ENCODE measurements at places on chromosomes 5 and 9.

GRCh38 chr5:86029308-86029707 is 588.4 kb upstream of the COX7C start:
- no peak overlapping the region for H3K4me3 ChIP-seq
- DNase-seq: no peak
- no peaks in the 10 kb centered on the region for H3K27me3 ChIP-seq

DNA sequence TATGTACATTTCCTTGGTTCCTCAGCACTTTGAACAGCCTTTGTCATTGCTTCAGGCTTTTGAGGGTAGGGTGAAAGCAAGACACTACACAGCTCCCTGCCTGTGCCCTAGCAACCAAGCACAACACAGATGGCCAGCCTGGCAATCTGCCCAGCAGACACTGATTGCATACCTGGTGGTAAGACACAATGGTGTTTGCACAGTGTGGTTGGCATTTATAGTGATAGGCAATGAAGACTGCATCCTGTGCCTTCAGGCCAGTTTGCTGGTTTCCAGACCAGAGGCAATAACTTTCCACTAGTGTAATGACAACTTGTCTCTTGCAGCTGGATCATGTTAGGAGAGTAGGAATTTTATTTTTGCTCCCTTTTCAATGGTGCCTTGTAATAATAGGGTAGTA is 144.5 kb upstream of the TNC start:
- H3K27me3 ChIP-seq: no peaks in the 10 kb centered on the region
- H3K4me3 ChIP-seq: no peak overlapping the region
- no peaks in the 10 kb centered on the region for H3K36me3 ChIP-seq
- DNase-seq: no peak

DNA sequence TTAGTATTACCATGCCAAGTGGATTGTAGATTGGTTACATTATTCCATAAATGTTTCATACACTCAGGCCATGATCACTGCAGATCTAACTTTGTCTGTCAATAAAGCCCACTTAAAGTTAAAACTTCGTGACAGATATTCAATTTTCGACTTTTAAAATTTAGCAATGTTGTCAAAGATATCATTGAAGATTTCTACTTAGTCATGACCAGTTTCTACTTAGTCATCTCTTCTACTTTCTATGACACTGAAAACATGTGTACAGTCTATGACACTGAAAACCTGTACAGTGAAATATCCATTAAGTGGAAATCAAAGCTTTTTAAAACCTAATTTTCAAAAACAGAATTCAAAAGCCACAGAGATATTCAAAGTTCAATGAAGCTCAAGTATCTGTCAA is 258.2 kb downstream of the MCTP1 start:
- H3K36me3 ChIP-seq: no peaks in the 10 kb centered on the region
- no peaks in the 10 kb centered on the region for H3K27me3 ChIP-seq
- H3K4me1 ChIP-seq: no peaks in the 10 kb centered on the region
- no peak overlapping the region for H3K4me3 ChIP-seq

GRCh38 chr9:114386361-114386885 is 1.4 kb downstream of the AKNA start:
- peak overlapping the region; percentile 89 for H3K27ac ChIP-seq
- DNase-seq: no peak
- H3K4me3 ChIP-seq: peak overlapping the region; percentile 67
- peaks cover 85% of the 10 kb centered on the region for H3K4me1 ChIP-seq

- peaks cover 16% of the 10 kb centered on the region for H3K4me1 ChIP-seq
- DNase-seq: no peak
- no peaks in the 10 kb centered on the region for H3K27me3 ChIP-seq
- H3K4me3 ChIP-seq: no peak overlapping the region
- H3K27ac ChIP-seq: no peak overlapping the region
Measured at GRCh38 chr9:2083479-2083878, 68.3 kb downstream of the SMARCA2 start.

DNA sequence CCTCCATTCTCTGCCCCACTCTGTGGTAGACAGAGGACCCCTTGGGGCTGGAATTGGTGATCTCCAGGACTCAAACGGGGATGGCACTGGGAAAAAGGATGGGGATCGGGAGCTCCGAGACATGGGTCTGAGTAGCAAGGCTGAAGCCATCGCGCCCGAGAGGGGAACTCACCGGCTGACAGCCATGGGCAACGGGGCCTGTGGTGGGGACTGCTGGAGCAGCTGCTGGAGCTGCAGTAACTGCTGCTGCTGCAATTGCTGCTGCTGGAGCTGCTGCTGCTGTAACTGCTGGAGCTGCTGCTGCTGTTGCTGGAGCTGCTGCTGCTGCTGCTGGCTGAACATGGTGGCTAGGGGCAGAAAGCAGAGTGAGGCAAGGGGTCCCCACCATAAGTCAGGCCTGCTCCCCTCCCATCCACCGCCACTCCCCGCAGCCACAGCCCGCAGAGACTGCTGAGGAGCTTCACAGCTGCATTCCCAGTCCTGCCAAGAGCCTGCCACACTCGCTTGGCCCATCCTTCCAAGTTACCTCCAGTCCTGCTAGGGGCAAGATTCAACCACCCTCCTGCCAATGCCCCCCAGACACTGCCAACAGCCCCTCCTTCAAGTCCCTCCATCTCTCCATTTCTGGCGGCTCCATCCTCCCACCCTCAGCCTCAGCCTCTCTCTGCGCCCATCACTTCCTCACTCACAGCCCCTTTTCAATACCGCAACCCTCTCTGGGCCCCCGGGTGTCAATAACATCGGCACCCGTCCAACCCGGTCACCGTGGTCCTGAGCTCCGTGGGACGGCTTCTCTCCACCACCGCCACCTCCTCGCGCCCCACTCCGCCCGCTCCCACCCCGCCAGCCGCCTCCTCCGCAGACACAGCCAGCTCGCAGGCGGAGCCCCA is 611 bp downstream of the CIZ1 start:
- H3K4me1 ChIP-seq: peaks cover 23% of the 10 kb centered on the region
- no peaks in the 10 kb centered on the region for H3K27me3 ChIP-seq
- H3K36me3 ChIP-seq: peaks cover 34% of the 10 kb centered on the region
- no peak for DNase-seq

GRCh38 chr9:899440-900184 is 58.1 kb downstream of the DMRT1 start:
- H3K4me1 ChIP-seq: no peaks in the 10 kb centered on the region
- DNase-seq: no peak
- H3K27ac ChIP-seq: no peak overlapping the region

DNA sequence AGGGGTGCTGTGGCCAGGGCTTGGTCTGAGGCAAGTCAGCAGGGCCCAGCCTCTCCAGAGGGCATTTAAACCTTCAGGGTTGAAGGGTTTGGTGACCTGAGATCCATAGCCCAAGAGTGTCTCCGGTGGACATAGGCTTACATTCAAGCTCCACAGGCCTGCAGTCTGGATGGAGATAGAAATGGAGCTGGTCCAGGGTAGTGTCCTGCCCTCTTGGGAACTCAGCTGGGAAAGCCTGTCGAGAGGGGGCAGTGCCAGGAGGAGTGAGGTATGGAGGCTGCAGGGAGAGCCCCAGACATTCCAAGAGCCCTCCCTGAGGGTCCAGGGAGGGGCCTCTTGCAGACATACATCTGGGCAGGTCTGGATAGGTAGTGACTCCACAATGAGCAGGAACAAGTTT is 177.0 kb upstream of the MVB12B start:
- no peak overlapping the region for H3K27ac ChIP-seq
- peaks cover 3% of the 10 kb centered on the region for H3K4me1 ChIP-seq
- DNase-seq: peak; percentile 77

DNA sequence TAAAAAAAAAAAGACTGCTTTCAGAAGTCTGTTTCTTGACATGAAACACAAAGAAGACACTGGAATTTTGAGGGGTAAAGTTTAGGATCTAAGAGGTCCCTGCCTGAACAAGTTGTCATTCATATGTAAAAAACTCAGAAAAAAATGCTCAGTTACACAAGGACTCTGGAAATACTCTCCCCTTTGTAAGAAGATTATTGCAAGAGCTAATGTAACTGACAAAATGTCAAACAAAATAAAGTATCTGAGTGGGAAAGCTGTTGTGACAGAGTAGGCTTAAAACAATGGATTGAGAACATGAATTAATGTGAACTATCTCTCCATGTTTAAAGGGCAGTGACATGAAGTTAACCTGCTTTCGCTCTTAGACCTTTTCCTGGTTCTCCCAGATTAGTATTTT is 416.7 kb upstream of the TYRP1 start:
- DNase-seq: no peak
- no peaks in the 10 kb centered on the region for H3K27me3 ChIP-seq
- H3K27ac ChIP-seq: no peak overlapping the region
- no peak overlapping the region for H3K4me3 ChIP-seq
- no peaks in the 10 kb centered on the region for H3K36me3 ChIP-seq

- H3K36me3 ChIP-seq: no peaks in the 10 kb centered on the region
- H3K4me1 ChIP-seq: no peaks in the 10 kb centered on the region
- H3K27me3 ChIP-seq: no peaks in the 10 kb centered on the region
- no peak overlapping the region for H3K4me3 ChIP-seq
- H3K27ac ChIP-seq: no peak overlapping the region
- DNase-seq: no peak
Measured at GRCh38 chr5:102638316-102638715, 116.8 kb upstream of the PAM start.

DNA sequence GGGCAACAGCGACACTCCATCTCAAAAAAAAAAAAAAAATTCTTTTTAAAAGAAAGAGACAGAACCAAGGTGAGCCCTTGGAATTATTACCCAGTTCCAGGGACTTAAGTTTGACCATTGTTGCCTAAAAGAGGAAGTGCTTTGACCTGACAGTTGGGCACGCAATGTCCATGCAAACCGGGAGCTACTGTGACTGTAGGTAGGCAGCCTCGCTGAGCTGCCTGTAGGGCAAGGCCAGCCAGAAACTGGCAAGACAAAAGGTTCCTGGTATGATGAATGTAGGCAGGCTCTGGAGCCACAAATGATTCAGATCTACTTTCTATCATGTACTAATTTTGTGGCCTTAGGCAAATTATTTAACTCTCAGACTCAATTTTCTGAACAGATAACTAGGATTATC is 334.8 kb upstream of the ZNF462 start:
- no peak for DNase-seq
- no peaks in the 10 kb centered on the region for H3K4me1 ChIP-seq
- H3K4me3 ChIP-seq: no peak overlapping the region
- no peaks in the 10 kb centered on the region for H3K36me3 ChIP-seq
- no peak overlapping the region for H3K27ac ChIP-seq

- H3K36me3 ChIP-seq: no peaks in the 10 kb centered on the region
- H3K27ac ChIP-seq: no peak overlapping the region
- H3K27me3 ChIP-seq: no peaks in the 10 kb centered on the region
- H3K4me1 ChIP-seq: no peaks in the 10 kb centered on the region
Measured at GRCh38 chr9:95857124-95857523, 18.4 kb upstream of the ERCC6L2 start.

- no peaks in the 10 kb centered on the region for H3K36me3 ChIP-seq
- H3K27me3 ChIP-seq: peaks cover 5% of the 10 kb centered on the region
- H3K4me3 ChIP-seq: no peak overlapping the region
- H3K27ac ChIP-seq: no peak overlapping the region
Measured at GRCh38 chr9:977838-978830, 1.7 kb downstream of the DMRT3 start.

GRCh38 chr9:137366445-137366810 is 56.5 kb downstream of the EXD3 start:
- H3K36me3 ChIP-seq: peaks cover 34% of the 10 kb centered on the region
- H3K4me3 ChIP-seq: no peak overlapping the region
- peaks cover 18% of the 10 kb centered on the region for H3K4me1 ChIP-seq

- peaks cover 70% of the 10 kb centered on the region for H3K4me1 ChIP-seq
- H3K36me3 ChIP-seq: no peaks in the 10 kb centered on the region
- H3K27ac ChIP-seq: no peak overlapping the region
- no peak for DNase-seq
- no peaks in the 10 kb centered on the region for H3K27me3 ChIP-seq
Measured at GRCh38 chr5:179267671-179268083, 77.6 kb downstream of the ADAMTS2 start.

All from esophagus muscularis mucosa (tissue), 4 donors.